NCI-H526 treated with DMSO at 0.1 percent for 48 hours (cell line): ENCODE measurements at places on chromosomes 3 and 15.

DNA sequence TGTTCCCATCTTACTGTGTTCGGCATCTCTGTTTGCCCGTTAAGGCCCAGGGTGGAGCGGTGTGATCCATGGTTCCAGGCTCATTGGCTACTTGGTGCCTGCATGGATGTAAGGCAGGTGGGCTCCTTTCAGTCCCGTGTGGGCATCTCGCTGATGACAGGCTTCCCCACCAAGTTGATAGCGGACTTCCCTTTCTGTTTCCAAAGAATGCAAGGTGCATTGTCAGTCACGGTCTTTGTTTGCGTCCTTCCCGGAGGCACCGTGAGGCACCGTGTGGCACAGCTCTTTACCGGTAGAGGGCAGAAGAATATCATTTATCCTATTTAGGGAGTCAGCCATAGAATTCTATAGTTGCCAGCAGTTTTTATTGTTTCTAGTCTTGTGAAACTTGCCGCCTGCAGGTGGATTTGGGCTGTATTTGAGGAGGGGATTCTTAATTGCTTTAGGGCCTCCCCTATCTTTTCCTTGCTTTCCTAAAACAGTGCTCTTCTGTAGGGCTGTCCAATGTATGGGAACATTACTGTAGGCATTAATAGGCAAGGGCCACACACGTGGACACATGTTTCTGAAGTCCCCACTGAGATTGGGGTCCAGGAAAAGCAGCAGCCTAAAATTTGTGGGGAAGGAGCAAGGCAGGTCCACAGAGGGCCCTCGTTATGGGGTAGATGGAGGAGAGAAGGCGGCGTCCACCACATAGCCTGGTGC is 244.1 kb downstream of the SLCO3A1 start:
- DNase-seq = peak; percentile 46

DNA sequence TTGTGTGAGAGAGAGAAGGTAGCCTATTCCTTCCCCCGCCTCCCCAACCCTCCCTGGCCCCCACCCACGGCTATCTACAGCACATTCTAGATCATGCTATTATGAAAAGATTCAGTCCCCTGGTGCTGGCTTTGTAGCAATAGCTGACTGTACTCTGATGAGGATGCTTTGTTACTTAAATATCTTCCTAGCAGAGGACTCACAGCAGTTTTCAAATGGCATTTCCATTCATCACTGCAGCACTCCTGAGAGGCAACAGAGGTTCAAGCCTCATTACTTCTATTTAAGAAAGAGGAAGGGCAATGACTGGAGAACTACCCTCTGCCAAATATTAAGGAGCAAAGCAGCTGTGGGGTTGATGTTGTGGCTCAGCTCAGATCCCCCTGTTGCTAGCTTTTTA is 61.0 kb downstream of the LRRN1 start:
- no peak for DNase-seq

GRCh38 chr3:119679874-119680273 is 2.7 kb upstream of the COX17 start:
- no peak for DNase-seq

- DNase-seq = no peak
Measured at GRCh38 chr15:100765467-100766241, 114.0 kb upstream of the ALDH1A3 start.

DNA sequence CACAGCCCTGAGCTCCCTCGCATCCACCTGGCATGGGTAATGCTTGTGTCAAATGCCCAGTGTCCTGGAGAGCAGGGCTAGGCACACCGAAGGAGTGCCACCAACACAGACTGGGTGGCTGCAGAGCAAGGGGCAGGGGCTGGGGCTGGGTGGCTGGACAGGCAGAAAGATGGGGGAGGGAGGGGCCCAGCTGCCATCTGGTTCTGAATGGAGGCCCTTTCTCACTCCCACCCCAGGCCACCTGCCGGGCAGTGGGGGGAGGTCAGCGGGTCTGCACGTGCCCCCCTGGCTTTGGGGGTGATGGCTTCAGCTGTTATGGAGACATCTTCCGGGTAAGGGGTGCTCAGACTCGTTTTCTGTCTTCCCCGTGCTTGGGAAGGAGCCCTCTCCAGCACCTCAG is 17.0 kb downstream of the STAB1 start:
- DNase-seq = no peak

- peak; percentile 17 for DNase-seq
Measured at GRCh38 chr3:186931532-186932280, 1.4 kb downstream of the ST6GAL1 start.

- DNase-seq = no peak
Measured at GRCh38 chr3:143791386-143791785, 56.9 kb downstream of the SLC9A9 start.

DNA sequence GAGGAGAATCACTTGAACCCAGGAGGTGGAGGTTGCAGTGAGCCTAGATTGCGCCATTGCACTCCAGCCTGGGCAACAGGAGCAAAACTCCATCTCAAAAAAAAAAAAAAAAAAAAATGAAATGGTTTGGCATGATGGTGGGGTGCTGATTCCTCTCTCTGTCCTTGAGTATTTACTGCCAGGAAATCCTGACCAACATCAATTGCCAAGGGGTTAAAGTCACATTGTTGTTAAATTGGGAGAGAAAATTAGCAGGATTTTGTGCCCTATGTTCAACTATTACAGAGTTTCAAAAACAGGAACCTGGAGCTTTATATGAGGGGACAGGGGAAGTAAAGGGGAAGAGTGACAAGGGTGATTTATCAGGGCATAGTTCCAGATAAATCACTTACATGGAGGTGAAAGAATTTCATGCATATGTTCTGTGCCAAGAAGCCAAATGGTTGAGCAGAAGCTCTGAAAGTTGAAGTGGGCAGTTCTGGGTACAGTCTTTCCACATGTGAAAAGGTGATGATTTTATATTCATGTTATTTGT is 70.5 kb upstream of the TSEN2 start:
- DNase-seq = no peak

GRCh38 chr3:112394003-112394640 is 61.2 kb downstream of the CD200 start:
- DNase-seq = no peak

- DNase-seq = no peak
Measured at GRCh38 chr15:39698444-39699390, 83.9 kb downstream of the FSIP1 start.

GRCh38 chr3:52108302-52109232 is 45.7 kb downstream of the POC1A start:
- DNase-seq = no peak

GRCh38 chr3:63060412-63060811 is 185.2 kb upstream of the CADPS start:
- no peak for DNase-seq

GRCh38 chr15:57726411-57726810 is 19.9 kb downstream of the POLR2M start:
- DNase-seq = no peak

GRCh38 chr3:187403768-187404288 is 35.6 kb downstream of the RTP4 start:
- no peak for DNase-seq

DNA sequence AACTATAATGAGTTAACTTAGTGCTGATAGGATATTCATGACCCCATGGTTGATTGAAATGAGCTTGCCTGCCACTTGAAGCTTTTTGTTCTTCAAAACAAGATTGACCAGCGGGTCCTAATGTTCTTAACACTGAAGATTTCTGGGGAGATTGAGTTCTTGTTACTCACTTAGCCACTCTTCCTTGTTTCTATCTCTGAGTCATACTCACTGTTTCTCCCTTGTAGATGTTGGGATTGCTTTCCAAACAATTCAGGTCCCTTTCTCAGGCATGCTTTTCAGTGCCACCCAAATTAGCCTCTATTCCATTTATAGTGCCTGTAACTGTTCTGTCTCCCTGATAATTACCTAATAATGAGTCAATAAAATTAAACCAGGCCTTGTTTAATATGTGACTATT is 517.0 kb downstream of the SQOR start:
- DNase-seq = no peak

GRCh38 chr3:148599481-148599880 is 98.2 kb upstream of the AGTR1 start:
- no peak for DNase-seq

DNA sequence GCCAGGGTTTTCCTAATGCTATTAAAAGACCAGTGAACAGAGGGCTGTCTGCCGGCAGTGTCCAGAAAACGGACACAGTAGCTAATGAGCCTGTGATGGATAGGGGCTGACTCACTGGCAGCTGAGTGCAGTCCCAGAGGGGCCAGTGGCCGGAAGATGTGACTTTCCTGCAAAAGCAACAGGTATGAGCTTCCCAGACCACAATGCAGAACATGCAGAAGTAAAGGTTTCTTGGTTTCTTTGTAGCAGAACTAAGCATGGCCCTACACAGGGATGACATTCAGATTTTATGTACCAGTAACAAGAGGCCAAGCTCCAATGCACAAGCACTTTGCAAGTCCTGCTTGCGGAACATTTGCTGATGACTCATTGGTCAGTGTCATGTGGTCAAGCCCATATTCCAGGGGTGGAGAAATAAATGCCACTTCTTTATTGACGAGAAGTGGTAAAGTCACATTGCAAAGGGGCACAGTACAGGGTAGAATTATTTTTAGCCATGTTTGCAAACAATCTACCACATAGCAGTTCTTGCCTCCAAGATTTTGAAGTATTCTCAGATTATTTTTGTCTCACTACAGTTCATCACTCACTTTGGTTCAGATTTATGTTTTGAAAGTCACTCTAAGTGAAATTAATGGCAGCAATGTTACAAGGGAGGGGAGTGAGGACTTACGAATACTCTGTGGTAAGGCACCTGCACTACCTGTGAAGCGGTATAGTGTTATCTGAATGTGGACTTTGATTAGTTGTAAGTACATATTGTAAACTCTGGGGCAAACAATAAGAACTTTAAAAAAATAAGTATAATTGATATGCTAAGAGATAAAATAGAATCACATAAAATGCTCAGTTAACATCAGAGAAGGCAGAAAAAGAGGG is 263.3 kb downstream of the ABHD5 start:
- DNase-seq = no peak

DNA sequence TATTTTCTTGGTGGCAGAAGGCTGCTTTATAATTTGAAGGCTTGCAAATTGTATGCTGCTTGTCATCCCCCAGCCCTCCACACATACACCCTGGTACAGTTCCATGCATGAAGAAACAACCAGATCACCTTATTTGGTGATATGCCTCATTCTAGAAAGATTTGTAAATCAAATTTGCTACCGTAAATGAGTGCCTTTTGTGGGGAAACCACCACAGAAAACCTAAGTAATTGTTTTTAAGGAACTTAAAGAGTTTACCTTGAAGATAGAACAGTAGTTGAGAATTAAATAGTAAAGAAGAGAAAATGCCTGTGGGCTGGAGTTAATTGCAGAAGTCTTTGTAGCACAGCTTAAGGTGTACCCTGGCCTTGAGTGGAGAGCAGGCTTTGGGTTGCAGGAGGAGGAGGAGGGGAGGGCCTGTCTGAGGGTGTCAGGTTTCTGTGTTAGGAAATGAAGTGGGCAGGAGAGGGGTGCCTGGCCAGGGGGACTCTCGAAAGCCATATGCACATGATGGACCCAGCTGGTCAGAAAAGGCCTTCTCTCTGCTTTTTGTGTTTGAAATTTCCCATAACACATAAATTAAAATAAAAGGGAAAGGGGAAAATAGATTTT is 6.9 kb downstream of the NIPA2 start:
- no peak for DNase-seq

- DNase-seq = no peak
Measured at GRCh38 chr3:29319798-29320197, 38.9 kb downstream of the RBMS3 start.

DNA sequence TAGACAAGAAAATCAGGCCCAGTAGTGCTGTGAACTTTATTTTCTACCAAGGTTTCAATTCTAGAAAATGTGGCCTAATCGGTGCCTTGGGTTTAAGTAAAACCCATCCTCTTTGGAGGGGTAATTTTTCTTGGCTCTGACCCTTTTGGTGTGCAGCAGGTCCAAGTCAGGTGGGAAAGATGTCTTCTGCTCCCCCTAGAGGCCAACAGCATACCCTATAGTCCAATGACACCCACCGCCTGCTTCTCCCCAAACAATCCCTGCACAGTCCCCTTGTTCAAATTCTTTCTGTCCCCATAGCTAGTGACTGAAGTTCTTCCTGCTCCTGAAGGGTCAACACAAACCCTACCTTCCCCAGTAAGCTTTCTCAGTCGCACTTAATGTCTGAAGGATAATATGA is 261.8 kb upstream of the GOLGA6L4 start:
- peak; percentile 1 for DNase-seq

DNA sequence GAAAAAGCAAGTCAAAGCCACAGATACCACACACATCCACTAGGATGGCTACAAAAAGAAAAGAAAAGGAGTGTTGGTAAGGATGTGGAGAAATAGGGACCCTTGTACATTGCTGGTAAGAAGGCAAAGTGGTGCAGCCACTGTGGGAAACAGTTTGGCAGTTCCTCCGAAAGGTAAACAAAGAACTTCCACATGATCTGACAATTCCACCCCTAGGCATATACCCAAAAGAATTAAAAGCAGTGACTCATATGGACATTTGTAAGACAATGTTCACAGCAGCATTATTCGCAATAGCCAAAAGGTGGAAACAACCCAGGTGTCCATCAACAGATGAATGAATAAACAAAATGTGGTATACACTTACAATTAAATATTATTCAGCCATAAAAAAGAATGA is 22.2 kb upstream of the GMPPB start:
- no peak for DNase-seq

- DNase-seq = no peak
Measured at GRCh38 chr3:149655826-149656574, 1.8 kb downstream of the WWTR1 start.

GRCh38 chr3:80993241-80993945 is 768.1 kb downstream of the GBE1 start:
- no peak for DNase-seq

- no peak for DNase-seq
Measured at GRCh38 chr3:114079761-114080160, 23.2 kb downstream of the QTRT2 start.

DNA sequence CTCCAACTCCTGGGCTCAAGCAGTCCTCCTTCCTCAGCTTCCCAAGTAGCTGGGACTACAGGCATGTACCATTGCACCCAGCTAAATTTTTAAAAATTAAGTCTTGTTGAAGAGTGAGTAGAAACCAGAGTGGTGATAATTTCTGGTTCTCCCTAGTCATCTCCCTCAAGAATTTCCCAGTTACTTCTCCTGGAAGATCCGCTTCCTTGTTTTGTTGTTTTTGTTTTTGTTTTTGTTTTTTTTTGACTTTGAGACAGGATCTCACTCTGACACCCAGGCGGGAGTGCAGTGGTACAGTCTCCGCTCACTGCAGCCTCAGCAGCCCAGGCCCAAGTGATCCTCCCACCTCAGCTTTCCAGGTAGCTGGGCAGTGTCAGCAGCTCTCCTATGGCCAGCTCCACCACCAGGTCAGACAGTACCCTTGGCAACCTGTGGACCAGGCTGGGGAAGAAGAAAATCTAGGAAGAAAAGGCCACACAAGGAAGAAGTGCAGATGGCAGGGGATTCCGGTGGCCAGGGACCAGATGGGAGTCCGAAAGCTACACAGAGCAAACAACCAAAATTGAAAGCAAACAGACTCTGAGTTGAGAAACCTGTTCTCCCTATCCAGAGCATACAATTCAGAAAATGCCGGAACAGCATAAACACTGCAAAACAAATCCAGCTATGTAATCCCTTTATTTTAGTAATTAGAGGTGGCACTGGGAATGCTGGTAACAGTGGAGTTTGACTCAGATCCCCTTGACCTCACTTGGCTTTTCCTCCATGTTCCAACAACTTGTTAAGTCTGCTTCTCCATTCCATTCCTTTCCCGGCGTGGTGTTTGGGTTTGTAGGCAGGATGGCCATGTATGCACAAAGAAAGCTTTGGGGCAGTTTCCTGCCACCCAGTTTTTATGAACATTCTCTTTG is 266.6 kb upstream of the CTDSPL start:
- DNase-seq = no peak

GRCh38 chr3:140563206-140563760 is 114.6 kb upstream of the TRIM42 start:
- no peak for DNase-seq
